ENCODE measurements at places on chromosomes 5 and 9.

DNA sequence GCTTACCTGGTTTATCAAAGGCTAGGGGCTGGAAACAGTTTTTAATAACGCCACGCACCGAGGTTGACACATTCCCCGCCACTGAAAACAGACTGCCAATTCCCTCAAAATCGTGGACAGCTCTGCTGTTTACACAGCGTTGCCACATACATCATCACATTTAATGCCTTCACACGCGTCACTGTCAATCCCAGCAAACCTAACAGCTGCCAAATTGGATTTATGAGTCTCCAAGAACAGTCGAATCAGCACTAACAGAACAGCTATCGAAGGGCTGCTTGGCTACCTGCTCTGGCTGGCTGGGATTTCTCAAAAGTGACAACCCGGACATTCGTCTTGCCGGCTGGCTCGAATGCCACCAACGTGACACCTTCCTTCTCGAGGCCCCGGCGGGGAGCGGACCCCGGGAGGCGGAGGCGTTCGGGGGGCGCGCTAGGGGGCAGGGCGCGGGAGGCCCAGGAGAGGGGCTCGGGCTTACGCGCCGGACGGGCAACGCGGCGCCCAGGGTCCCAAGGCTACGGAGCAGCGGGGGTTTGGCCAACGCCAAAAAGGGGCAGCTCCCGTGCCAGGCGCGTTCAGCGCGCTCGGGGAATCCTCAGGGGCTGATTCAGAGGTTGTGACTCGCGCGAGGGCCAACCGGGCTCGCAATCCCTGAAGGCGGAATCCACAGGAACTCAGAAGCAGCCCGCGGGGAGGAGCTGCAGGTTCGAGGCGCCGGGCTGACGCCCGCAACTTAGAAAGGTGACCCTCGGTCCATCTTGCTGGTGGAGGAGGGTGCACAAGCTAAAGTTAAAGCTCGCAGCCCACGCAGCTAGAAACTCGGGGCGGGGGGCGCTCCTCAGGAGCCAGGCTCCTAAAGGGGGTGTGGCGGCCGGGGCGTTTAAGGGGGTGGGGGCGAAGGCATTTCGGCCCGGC lies 1.2 kb downstream of the CDC14B start:
- DNase-seq, result no peak

- no peak for DNase-seq
These were observed 505.5 kb upstream of the COX7C start for GRCh38 chr5:86112249-86112648.

DNA sequence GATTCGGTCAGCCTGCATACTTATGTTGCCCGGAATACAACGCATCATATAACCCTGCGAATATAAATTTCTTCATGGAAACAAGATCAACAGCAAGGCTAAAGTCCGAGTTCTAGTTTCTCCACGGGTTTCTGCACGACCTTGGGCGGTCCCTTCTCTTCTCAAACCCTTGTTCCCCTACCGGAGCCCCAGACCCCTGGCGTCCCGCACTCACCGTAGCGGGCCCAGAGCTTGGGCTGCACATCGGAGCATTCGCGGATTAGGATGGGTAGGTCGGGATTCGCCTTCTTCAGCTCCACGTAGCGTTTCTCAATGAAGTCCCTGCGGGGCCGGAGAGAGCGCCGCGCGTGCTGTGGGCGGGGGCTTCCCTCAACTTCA lies 399 bp downstream of the NDUFA2 start:
- DNase-seq, result no peak

DNA sequence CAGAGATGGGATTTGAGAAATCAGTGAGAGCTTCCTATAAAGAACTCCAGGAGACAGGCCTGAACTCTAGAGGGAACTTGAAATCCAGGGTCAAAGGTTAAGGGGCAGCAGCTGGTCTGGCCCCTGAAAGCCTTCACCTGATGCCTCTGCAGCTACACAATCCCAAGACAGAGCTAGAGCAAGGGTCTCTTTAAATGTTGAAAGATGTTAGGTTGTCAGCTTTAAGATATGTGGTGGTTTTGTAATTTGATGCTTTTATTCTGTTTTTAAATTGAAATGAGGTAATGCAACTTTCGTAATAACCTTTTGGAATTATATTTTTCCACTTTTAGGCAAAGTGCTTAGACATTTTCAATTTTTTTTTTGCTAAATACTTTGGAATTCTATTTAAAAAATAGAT lies 2.4 kb downstream of the SOWAHA start:
- no peak for DNase-seq

DNA sequence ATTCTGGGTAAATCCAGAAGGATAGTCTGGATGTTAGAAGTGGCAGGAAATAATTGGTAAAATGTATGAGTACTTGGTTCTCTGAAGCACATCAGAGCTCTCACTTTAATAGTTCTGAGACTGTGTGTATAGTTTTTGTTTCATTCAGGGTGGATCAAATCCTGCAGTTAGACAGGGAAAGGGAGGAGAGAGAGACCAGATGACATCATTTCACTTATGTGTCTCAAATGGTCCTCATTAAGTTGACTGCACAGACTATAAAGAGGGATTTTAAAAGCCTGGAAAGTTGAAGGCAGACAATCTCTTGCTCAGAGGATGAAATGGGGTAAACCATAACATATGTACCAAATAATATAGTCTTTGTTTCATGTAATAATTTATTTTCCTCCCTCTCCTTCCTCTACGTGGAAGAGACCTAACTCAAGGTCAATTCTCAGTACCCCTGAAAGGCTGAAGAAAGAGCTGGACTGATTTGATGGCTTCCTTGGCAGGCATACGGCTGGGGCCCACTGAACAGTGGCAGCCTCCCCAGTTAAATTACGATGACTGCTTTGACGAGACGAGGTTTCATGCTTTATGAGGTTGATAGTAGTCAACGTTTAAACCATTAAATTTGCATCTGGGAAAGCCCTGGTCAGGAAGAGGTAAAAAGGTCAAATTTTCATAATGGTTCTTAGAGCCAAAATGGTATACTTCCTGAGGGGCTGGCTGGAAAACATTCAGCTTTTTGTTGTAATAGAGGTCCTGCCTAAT lies 395.1 kb upstream of the RPS23 start:
- DNase-seq, result no peak

DNA sequence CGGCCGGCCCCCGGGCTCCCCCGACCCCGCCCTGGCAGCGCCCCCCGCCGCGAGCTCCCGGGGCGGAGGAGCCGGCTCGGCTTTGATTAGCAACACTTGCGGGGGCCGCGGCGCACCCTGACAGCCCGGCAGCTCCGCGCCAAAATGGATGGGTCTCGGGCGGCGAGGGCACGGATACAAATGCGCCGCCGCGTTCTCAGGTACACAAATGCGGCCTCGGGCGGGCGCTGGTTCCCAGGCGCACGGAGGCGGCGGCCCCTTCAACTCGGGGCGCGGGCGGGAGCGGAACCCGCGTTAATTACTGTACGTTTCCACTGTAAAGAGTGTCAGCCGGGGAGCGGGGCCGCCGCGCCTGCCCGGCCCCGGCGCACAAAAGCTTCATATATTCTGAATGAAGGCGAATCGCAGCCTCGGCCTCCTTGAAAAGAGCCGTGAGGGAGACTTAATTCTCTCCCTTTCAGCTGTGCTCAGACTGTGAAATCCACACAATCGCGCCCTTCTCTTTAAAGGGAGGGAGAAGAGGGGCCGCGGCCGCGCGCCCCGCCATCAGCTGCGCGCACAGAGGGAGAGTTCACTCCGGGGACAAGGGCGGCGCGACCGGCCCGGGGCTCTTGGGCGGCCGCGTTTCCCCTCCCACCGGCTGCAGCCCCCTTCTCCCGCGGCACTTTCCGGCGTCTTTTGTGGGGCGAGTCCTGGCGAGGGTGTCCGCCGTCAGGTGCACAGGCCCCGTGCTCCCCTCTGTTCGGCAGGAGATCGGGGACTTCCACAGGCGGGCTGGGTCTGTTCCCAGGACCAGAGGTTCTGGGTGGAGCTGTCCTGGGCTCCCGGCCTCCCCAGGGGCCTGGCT lies 27.0 kb downstream of the MSX2 start:
- no peak for DNase-seq

GRCh38 chr5:18764161-18764560 lies 1129.9 kb downstream of the TAF11L14 start:
- no peak for DNase-seq
